ENCODE measurements at places on chromosomes 7 and 10.

- DNase-seq = no peak
Observed at GRCh38 chr7:35865287-35865686, 64.4 kb downstream of the SEPTIN7 start.

DNA sequence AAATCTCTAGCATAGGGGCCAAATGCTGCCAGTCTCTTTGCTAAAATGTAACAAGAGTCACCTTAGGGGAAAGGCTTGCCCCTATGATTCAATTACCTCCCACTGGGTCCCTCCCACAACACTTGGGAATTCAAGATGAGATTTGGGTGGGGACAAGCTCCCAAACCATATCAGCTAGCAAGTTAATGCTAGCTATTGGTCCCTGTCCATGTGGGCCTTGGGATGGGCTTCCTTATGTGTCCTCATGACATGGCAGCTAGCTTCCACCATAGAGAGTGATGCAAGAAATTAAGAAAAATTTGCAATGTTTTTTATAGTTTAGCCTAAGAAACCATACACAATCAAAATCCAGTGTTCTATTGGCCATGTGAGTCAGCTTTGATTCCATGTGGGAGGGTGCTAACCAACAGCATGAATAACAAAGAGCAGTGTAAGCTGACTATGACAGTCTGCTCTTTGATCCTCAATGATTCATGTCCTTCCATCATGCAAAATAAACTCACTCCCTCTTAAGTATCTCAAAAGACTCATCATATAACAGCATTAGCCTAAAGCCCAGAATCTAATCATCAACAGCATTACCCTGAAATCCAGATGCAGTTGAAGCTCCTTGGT lies 21.7 kb upstream of the ZNF365 start:
- no peak for DNase-seq

- no peak for DNase-seq
Observed at GRCh38 chr10:89600041-89600440, 45.0 kb downstream of the PANK1 start.

- no peak for DNase-seq
Observed at GRCh38 chr10:121800831-121801230, 127.0 kb downstream of the ATE1 start.

DNA sequence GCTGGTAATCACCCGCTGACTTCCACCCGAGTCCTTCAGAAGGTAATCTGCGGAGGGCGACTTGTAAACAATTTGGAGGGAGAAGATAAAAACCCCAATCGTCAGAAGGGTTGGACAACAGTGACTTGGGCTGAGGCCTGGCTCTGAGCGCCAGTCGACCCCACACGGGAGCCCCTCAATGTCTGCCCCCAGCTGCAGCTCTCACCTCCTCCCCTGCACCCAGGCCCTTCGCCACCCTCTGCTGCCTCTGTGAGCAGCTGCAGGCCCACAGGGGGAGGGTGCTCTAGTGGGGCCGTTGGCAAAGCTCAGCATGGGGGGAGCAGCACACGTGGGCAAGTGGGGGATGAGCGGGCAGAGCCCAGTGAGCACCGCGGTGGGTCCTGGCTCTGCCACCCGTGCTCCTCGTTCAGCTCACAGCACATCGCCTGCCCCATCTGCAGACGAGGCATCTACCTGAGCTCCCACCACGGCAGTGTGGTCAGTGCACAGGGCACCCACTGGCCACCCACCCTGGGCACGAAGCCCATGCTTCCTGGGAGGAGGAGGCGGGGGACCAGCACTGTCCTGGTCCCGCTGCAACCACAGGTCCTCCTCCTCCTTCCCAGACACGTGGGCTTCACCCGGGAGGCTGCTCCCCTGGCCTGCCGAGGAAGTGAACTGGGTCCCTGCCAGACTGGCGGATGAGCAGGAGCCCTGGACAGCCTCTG lies 280.5 kb downstream of the ELFN1 start:
- DNase-seq = no peak
